Stimulated activated CD4-positive, alpha-beta T cell treated with anti-CD3 and anti-CD28 coated beads, TNF-alpha, amount 100 ng/mL, for 1 hour (primary cell): ENCODE measurements at places on chromosomes 2 and 18.

DNA sequence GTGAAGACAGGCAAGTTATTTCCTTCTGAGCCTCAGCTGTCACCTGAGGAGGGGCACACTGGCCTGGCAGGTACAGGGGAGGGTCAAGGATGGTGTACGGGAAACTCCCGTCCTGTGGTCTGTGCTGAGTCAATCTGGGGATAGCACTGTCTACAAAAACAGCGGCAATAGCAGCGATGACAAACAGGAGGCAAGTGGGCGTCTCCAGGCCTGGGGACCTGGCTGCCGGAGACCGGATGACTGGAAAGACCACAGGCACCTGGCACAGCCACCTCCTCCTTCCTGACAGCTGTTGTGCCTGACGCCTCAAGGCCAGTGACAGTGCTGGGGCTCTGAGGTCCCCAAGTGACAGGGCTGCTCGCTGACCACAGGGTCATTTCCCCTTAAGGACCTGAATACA is 202.1 kb upstream of the HS6ST1 start:
- no peak for DNase-seq

DNA sequence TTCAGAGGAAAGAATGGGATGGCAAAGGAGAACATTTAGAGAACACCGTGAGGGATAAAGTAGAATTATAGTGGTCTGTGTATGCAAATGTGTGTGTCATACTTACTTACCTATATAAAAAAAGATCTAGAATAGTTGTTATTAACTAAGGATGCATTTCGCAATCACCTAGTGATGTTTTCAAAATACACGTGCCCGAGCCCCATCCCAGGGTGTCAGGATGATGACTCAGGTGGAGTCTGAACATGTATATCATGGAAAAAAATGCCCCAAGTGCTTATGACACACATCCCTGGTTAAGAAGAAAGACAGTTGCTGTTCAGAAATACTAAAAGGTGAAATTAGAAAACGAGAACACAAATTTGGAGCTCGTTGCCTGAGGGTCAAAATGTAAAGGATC is 109.0 kb downstream of the CERS6 start:
- DNase-seq, result no peak

- no peak for DNase-seq
Measured at GRCh38 chr2:9970200-9971044, 18.9 kb downstream of the GRHL1 start.

GRCh38 chr2:30665761-30666265 is 141.4 kb downstream of the CAPN13 start:
- DNase-seq, result no peak

GRCh38 chr2:120490091-120490798 is 144.3 kb downstream of the INHBB start:
- no peak for DNase-seq

DNA sequence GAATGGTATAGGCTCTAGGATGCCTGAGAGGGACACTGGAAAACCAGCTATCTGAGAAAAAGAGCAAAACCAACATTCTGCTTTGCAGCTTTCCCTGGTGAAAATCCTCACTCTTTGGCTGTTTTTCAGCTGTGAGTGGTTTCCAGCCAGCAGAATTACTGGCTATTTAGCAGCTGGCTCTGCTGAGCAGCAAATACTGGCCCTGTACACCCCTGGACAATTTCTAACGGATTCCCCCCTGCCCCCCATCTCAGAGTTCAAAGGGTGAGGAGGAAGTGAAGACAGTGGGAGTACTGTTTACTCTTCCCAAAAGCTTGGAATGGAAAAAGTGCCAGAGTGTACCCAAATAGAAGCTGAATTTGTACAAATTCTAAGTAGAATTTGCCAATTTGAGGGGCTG is 26.1 kb upstream of the IMP4 start:
- no peak for DNase-seq

DNA sequence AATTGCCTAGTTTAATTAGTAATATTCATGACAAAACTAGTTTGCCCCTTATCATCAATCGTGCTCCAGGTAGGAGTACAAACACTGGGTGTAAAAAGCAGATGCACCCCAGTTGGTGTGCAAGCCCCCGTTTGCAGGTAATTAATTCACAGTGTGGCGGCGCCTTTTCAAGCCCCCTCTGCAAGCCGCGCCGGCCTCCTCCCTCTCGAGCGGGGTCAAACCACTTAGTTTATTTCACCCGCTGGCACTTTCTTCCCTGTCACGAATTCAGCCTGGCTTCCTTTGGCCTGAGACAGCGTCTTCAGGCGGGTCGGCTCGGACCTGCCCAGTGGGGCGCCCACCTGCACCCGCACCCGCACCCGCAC is 64.7 kb upstream of the MAPRE2 start:
- DNase-seq, result no peak

DNA sequence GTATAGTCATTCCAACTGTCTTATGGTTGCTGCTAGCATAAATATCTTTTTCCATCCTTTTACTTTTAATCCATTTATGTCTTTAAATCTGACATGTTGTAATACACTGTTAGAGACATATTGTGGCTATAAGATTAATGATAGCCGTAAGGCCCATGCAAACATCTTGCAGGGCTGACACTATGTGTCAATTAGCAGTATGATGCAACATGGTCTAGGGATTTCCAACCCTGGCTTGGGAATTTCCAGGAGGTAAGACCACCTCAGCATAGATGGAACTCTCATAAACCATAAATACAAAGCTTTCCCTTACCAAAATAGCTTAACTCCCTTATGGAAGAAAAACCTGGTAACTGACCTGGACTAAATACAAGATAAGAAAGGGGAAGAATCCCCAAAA is 16.5 kb downstream of the SCLY start:
- DNase-seq, result no peak
